ENCODE measurements at places on chromosomes 4 and X.

DNA sequence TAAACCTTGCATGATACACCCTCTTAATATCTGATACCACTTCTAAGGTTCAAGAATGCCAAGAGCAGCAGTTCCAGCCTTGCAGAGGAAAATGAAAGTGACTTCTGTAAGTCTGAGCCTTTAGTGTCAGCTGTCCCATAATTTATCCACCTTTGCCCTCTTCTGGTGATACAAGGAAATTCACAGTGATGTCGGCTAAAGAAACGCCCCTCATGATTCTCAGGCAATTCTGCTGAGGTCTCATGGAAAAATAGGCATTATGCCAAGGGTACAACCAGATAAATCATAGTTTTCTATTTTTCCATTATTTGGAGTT lies 172.2 kb upstream of the CXCL13 start:
- peak; percentile 23 for DNase-seq

DNA sequence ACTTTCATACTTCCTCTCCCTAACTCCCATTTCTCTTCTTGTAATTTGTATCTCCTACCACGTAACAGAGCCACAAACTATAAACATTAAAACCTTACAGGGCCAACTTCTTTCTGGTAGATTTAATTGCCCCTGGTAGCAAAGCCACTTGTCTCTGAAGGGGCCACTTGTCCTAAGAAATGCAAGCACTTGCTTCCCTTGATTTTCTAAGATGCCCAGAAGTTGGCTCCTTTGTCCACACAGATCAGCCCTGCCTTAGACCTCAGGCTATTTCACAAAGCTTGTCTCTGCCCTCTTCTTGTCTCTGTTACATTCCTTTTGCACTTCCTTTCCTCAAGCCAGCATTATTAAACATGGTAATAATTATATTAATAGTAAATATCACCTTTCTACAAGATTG lies 80.6 kb upstream of the CXXC4 start:
- no peak for DNase-seq

- no peak for DNase-seq
Measured at GRCh38 chr4:149277705-149278104, 537.9 kb downstream of the IQCM start.

DNA sequence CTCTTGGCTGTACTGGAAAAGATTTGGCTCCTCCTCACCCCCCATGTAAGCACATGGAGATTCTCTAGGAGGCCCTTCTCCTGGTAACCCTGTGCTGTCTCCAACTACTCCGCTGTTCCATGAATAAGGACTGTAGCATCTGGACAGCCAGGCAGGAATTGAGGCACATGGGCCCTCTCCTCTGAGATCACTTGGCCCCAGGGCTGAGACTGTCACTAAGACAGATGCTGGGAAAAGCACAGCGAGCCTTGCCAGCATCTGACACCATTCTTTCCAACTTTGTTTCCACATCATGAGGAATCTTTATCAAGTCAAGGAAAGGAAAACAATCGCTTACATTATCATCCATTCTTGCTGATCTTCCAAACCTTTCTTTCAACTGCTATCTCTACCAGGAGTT lies 222.6 kb upstream of the INTU start:
- no peak for DNase-seq

DNA sequence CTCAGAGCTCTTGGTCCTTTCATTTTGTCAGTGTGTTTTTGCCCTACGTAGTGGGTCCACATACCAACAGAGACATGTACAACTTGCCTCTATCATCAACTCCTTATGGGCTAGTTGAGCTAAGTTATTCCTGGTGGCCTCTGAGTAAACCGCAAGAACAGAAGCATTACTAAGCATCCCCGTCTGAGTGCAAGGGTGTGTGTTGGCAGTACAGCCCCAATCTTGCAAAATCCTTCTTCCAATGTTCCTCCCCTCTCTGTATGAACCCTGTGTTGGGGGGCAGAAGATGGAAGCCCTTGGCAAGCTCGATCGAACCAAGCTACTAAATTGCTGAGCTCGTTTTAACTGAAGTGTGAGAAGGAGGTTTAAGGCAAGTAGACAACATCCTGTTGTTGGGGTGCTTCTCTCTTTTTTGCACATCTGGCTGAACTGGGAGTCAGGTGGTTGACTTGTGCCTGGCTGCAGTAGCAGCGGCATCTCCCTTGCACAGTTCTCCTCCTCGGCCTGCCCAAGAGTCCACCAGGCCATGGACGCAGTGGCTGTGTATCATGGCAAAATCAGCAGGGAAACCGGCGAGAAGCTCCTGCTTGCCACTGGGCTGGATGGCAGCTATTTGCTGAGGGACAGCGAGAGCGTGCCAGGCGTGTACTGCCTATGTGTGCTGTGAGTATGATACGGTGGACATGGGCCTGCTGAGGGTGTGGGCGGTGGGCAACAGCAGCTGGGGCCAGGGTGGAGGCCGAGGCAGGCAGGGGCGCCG lies at the start of gene SH2D1A:
Gene SH2D1A (plus strand): TSS at position 447 of the 760 bp plus-strand sequence. CDS start 80 bp downstream, at position 527.
- no peak for DNase-seq

Data from kidney epithelial cell (primary cell).